Activated CD4-positive, alpha-beta T cell treated with anti-CD3 and anti-CD28 coated beads for 36 hours (primary cell): ENCODE measurements at places on chromosomes 11 and 22. TPM values are rescaled to one million over a fixed set of nuclear protein-coding genes. Genes with fewer than 3 reads are reported as not detected.

Gene SMIM38
- total RNA-seq, result 0.47 TPM

Gene LRP4
- 0.18 TPM for total RNA-seq

Gene THY1
- total RNA-seq, result 0.18 TPM

Gene SLC22A9
- total RNA-seq, result not detected

DNA sequence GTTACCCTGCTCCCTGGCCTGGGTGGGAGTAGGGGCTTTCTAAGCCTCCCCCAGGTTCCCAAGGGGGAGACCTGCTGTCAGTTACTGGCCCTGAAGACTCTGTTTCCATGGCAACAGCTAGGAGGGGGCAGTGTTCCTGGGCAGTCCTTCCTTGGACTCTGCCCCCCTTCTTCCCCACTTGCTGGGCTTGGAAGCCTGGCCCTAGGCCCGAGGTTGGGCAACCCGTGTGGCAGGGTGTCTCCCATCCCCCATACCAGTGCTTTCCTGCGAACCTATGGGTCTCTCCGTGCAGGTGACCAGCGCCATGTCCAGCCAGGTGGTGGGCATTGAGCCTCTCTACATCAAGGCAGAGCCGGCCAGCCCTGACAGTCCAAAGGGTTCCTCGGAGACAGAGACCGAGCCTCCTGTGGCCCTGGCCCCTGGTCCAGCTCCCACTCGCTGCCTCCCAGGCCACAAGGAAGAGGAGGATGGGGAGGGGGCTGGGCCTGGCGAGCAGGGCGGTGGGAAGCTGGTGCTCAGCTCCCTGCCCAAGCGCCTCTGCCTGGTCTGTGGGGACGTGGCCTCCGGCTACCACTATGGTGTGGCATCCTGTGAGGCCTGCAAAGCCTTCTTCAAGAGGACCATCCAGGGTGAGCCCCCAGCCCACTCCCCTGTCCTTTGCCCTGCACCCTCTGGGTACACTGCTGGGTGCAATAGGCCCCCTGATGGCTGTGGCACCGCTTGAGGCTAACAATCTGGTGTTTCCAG lies 1.7 kb downstream of the ESRRA start:
- H3K4me3 ChIP-seq, result peak overlapping the region; percentile 100
- DNase-seq, result no peak
- peaks cover 30% of the 10 kb centered on the region for H3K4me1 ChIP-seq
- H3K27me3 ChIP-seq, result no peaks in the 10 kb centered on the region
- H3K27ac ChIP-seq, result peak overlapping the region; percentile 96
- H3K36me3 ChIP-seq, result peaks cover 19% of the 10 kb centered on the region

DNA sequence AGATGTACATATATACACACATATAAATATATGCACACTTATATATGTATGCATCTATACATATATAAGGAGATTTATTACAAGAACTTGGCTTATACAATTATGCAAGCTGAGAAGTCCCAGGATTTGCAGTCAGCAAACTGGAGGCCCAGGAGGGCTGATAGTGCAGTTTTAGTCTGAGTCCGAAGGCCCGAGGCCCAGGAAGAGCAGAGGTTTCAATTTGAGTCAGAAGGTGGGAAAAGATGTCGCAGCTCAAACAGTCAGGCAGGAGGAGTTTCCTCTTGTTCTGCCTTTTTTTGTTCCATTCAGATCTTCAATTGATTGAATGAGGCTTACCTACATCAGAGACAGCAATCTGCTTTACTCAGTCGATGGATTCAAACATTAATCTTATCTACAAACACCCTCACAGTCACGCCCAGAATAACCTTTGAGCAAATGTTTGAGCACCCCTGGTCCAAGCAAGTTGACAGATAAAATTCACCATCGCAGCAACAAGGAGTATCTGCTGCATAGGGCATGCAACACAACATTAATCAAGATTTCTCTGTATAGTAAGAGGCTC lies 4.0 kb upstream of the SGSM1 start:
- no peak overlapping the region for H3K4me3 ChIP-seq
- no peaks in the 10 kb centered on the region for H3K27me3 ChIP-seq
- peak overlapping the region; percentile 12 for H3K27ac ChIP-seq
- peaks cover 17% of the 10 kb centered on the region for H3K4me1 ChIP-seq
- DNase-seq, result peak; percentile 56

DNA sequence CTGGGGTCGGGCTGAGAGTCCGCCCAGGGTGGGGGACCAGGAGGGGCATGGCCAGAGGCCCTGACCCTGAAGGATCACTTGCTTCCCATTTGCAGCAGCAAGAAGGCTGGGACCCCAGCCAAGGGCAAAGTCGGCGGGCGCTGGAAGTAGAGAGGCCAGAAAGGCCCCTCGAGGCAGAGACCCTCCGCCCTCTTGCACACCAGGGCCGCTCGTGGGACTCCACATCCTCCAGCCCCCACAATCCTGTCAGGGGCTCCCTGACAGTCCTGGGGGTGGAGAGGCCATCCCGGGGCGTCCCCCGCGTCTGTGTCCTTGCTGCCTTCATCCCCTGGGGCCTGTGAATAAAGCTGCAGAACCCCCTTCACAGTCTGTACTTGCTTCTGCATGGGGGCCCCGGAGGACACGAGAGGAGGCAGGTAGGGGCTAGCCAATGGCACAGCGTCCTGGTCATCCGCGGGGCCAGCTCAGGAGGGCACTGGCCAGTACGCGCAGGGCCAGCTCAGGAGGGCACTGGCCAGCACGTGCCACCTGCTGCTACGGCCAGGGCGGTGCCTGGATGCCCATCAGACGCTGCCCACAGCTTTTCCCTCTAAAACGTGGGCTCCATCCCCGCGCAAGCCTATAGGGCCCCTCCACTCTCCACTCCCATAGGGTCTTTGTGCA lies 8.7 kb upstream of the MRPL23 start:
- no peak overlapping the region for H3K4me3 ChIP-seq
- no peak overlapping the region for H3K27ac ChIP-seq
- DNase-seq, result peak; percentile 3
- peaks cover 9% of the 10 kb centered on the region for H3K4me1 ChIP-seq

GRCh38 chr11:130769782-130770535 lies 146.3 kb downstream of the SNX19 start:
- no peak for DNase-seq
- H3K27ac ChIP-seq, result no peak overlapping the region
- H3K4me3 ChIP-seq, result no peak overlapping the region
- peaks cover 3% of the 10 kb centered on the region for H3K27me3 ChIP-seq

DNA sequence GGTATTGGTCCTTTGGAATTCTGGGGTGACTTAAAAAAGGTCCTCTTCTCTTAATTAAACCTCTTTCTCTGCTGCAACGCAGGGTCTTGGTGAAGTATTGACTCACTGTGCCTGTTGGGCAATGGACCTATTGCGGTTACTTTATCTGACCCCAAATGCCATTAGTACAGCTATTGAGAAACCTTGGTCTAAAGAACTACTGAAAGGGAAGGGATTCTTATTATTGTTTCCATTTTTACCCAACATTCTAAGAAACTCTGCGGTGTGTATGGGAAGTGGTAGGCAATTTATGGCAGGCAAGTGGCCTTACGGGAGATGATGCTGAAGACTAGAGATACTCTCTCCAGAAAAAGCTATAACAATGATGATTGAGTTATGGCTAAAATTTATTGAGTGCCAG lies 12.5 kb downstream of the SLC6A5 start:
- H3K27me3 ChIP-seq, result peaks cover 53% of the 10 kb centered on the region
- H3K4me3 ChIP-seq, result no peak overlapping the region
- H3K4me1 ChIP-seq, result peaks cover 7% of the 10 kb centered on the region
- no peak for DNase-seq

DNA sequence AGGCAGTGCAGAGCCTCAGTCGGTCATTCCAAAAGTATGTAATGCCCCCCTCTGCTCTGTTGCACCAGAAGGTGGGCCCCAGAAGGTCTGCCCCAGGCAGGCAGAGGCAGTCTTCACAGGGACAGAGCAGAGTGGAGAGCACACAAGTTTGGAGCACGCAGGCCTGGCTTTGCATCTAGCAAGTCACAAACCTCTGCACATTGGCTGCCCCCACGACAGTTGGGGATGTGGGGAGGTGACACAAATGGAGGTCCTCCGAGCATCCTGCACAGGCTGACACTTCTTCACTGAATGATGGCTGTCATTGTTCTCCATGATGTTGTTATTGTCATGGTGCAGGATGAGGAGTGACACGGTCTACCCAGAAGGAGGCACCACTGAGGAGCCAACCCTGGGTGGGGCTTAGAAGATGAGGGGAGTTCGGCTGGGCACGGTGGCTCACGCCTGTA lies 11.9 kb downstream of the TOM1 start:
- peak overlapping the region; percentile 33 for H3K27ac ChIP-seq
- DNase-seq, result no peak
- no peaks in the 10 kb centered on the region for H3K27me3 ChIP-seq
- peaks cover 3% of the 10 kb centered on the region for H3K36me3 ChIP-seq
- peaks cover 85% of the 10 kb centered on the region for H3K4me1 ChIP-seq
- H3K4me3 ChIP-seq, result no peak overlapping the region

Gene TNNT3
- total RNA-seq, result 2.1 TPM

Gene IGLL1
- not detected for total RNA-seq

Gene OR51B2
- total RNA-seq, result not detected

Gene PATE4
- not detected for total RNA-seq

Gene DAGLA
- total RNA-seq, result 0.09 TPM

Gene SAA4
- total RNA-seq, result not detected

GRCh38 chr22:46829117-46829891 lies 66.9 kb downstream of the TBC1D22A start:
- no peaks in the 10 kb centered on the region for H3K27me3 ChIP-seq
- peaks cover 12% of the 10 kb centered on the region for H3K4me1 ChIP-seq
- no peak overlapping the region for H3K27ac ChIP-seq
- peaks cover 42% of the 10 kb centered on the region for H3K36me3 ChIP-seq
- no peak overlapping the region for H3K4me3 ChIP-seq

Gene THRSP
- not detected for total RNA-seq

GRCh38 chr11:95586155-95586554 lies 203.4 kb downstream of the FAM76B start:
- peaks cover 17% of the 10 kb centered on the region for H3K4me1 ChIP-seq
- no peak overlapping the region for H3K4me3 ChIP-seq
- no peak overlapping the region for H3K27ac ChIP-seq
- peaks cover 1% of the 10 kb centered on the region for H3K36me3 ChIP-seq
- H3K27me3 ChIP-seq, result no peaks in the 10 kb centered on the region
- DNase-seq, result no peak

Gene OR5B12
- total RNA-seq, result not detected

DNA sequence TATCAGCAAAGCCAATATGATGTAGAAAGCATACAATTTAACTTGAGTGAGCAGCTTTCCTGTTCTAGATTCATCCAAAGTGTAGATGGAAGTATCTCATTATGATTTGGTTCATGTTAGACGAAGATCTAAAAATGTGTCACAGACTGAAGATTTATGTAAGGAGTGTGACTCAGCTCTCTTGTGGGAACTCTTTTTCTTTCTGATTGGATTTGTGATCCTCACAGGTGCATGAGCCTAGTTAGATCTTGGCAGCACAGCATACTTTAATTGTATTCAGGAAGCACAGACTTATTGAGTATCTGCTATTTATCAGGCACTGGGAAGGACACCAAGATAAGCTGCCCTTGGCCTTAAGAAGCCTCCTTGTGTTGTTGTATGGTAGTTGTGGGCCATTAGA lies 147.1 kb downstream of the C11orf91 start:
- DNase-seq, result no peak
- no peaks in the 10 kb centered on the region for H3K36me3 ChIP-seq
- peaks cover 15% of the 10 kb centered on the region for H3K27me3 ChIP-seq
- no peak overlapping the region for H3K4me3 ChIP-seq
- no peak overlapping the region for H3K27ac ChIP-seq
- H3K4me1 ChIP-seq, result no peaks in the 10 kb centered on the region

Gene FGF4
- total RNA-seq, result not detected

Gene CENPM
- total RNA-seq, result 82.1 TPM

DNA sequence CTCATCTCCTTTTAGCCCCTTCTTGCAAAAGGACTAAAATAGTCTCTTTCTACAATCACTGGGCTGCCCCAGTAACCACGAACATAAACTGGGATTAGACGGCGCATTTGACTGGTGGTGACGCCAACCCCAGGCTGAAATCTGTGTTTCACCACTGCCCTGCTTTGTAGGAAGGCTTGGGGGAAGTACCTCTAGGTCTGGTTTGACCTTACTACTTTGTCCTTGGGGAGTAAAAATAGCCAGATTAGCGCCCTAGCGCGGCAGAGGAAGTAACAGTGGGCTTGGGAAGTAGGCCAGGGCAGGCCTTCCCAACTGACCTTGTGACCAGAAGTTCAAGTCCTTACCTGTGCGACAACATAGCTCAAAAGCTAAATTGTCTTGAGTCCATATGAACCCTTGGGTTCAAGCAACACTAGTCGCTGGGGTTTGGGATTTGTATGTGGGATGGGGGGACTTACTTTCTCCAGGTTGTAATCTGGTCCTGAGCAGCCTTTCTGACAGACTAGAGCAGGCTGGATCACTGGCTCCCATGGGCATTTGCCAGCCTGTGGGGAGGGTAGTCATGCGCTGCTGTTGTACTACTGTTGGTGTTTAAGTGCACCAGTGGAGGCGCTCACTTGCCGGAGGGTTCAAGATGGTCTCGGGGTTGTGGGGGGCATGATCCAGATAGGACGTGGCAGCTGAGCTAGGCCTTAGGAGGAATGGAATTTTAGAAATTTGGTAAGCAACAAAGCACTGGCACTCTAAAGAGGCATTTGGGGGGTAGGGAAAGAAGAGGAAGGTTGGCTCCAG lies 953 bp upstream of the PACS1 start:
- H3K27me3 ChIP-seq, result no peaks in the 10 kb centered on the region
- peaks cover 65% of the 10 kb centered on the region for H3K4me1 ChIP-seq
- H3K36me3 ChIP-seq, result peaks cover 71% of the 10 kb centered on the region
- peak overlapping the region; percentile 99 for H3K27ac ChIP-seq

Gene PLAAT4
- total RNA-seq, result 16.8 TPM

GRCh38 chr11:693887-694562 lies 997 bp downstream of the DEAF1 start:
- H3K4me1 ChIP-seq, result peaks cover 57% of the 10 kb centered on the region
- peak overlapping the region; percentile 88 for H3K27ac ChIP-seq
- H3K4me3 ChIP-seq, result peak overlapping the region; percentile 84
- H3K36me3 ChIP-seq, result peaks cover 19% of the 10 kb centered on the region
- no peak for DNase-seq

- peaks cover 3% of the 10 kb centered on the region for H3K27me3 ChIP-seq
- no peak for DNase-seq
- H3K4me3 ChIP-seq, result no peak overlapping the region
- H3K27ac ChIP-seq, result no peak overlapping the region
Measured at GRCh38 chr22:46455446-46455845, 82.0 kb downstream of the CELSR1 start.

Gene MYH9
- total RNA-seq, result 720 TPM

DNA sequence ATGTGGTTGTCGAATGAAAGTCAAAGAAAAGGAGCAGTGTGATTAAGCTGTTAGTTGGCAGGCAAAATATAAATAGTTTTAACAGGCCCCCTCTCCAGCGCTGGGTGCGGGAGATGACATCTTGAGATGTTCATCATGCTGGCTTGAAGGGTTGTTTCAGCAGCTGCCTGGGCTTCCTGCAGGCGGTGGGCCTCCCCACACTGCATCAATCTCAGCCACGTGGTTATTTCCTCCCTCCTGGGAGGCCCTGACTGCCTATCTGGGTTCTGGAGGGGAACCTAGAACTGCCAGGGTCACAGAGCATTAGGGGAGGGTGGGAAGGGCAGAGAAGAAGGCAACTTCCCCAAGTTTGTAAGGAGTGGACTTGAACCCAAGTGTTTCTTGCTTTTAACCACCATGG lies 173.3 kb upstream of the SYT13 start:
- no peak overlapping the region for H3K4me3 ChIP-seq
- H3K4me1 ChIP-seq, result no peaks in the 10 kb centered on the region
- peaks cover 5% of the 10 kb centered on the region for H3K27me3 ChIP-seq
- H3K36me3 ChIP-seq, result no peaks in the 10 kb centered on the region
- H3K27ac ChIP-seq, result no peak overlapping the region
- DNase-seq, result no peak

Gene CD3D
- 331 TPM for total RNA-seq

Gene RFPL3
- not detected for total RNA-seq
